HuH-7.5 (cell line): ENCODE measurements at places on chromosomes 12 and 14.

- DNase-seq: peak; percentile 21
Measured at GRCh38 chr14:58107947-58108552, 44.0 kb downstream of the ARMH4 start.

GRCh38 chr12:68287106-68287505 is 33.7 kb upstream of the IL22 start:
- no peak for DNase-seq

- DNase-seq: no peak
Measured at GRCh38 chr14:53692885-53693284, 263.7 kb downstream of the BMP4 start.

- DNase-seq: no peak
Measured at GRCh38 chr12:51505360-51506105, 80.9 kb downstream of the SLC4A8 start.

- no peak for DNase-seq
Measured at GRCh38 chr12:128786741-128787391, 36.9 kb downstream of the SLC15A4 start.
